Non-pigmented ciliary epithelial cell (primary cell): ENCODE measurements at places on chromosomes 7 and 10.

- DNase-seq: no peak
These were observed 590.9 kb downstream of the LRMDA start for GRCh38 chr10:76022366-76022765.

- no peak for DNase-seq
These were observed 10.7 kb downstream of the FBXL13 start for GRCh38 chr7:103063895-103064294.

- no peak for DNase-seq
These were observed 345.8 kb downstream of the PTEN start for GRCh38 chr10:88209231-88209630.

- DNase-seq: peak; percentile 99
These were observed 92.0 kb upstream of the MKLN1 start for GRCh38 chr7:131235489-131236317.

- no peak for DNase-seq
These were observed 8.4 kb downstream of the TBRG4 start for GRCh38 chr7:45102785-45103712.

DNA sequence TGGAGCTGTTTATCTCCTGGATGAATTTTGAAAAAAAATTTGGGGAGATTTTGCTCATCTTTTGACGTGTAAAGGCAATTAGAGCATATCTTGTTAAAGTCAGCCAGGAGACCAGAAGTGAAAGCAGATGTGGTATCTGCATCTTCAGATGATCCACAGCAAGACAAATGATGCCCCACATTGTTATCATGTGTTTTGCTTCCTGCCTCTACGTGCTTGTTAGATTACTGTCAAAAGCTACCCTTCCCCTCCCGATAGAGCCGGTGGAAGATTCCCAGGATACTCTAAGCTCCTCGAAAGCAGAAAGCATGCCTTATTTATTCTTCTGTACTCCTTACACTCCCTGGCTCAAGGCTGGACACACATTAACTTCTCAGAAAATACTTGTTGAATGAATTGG, 12.9 kb downstream of the COL17A1 start:
- DNase-seq: no peak

- DNase-seq: no peak
These were observed 912.9 kb downstream of the GRM8 start for GRCh38 chr7:126339813-126340212.

- no peak for DNase-seq
These were observed 172.0 kb downstream of the MAD1L1 start for GRCh38 chr7:2060701-2061100.

GRCh38 chr7:47627580-47628283, 45.8 kb upstream of the TNS3 start:
- no peak for DNase-seq

DNA sequence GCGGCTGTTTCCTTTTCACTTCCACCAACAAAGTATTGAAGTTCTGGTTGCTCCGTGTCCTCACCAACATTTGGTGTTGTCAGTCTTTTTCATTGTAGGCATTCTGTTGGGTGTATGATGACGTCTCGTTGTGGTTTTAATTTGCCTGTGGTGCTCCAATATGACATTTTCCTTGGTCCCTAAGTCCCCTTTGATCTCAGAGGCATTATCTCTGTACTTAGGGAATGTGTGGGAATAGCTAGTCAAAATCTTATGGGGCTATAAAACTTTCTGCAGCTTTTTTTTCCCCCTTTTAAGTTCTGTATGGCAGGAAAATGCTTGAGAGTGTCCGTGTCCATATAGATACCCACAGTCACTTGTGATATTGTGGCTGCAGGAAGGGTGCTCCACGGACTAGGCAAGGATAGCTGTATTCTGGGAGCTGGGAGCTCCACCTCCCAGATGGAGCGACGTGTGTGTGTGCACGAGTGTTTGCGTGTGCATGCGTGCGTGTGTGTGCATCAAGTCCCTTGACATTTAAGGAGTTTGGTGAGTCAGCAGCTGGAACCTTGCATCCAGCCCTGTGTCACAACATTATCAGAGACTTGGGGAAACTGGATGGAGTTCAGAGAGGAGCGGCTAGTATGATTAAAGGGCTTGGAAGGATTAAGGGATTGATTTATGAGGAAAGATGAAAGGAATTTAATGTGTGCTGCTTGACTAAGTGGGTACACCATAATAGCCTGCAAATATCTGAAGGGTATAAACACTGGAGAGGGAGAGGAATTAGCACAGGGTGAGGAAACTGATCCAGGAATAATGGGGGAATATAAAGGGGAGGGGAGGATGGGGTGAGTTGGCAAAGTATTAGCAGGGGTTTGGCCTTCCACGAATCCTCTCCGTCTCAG, 66.8 kb downstream of the LRMDA start:
- no peak for DNase-seq

DNA sequence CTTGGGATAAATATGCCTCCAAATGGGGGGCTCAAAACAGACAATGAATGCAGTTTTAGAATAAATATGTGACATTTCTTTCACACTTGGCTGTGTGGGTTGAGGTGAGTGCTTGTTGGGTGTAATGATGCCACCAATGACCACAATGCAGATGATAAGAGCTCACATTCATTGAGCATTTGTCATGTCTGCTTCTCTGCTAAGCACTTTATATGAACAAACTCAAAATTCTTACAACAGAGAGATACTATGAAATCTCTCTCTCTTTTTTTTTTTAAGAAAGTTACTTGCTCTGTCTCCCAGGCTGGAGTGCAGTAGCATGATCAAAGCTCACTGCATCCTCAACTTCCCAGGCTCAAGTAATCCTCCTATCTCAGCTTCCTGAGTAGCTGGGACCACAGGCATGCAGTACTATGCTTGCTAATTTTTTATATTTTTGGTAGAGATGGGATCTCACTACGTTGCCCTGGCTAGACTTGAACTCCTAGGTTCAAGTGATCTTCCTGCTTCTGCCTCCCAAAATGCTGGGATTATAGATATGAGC, 185.4 kb downstream of the JCAD start:
- DNase-seq: no peak

DNA sequence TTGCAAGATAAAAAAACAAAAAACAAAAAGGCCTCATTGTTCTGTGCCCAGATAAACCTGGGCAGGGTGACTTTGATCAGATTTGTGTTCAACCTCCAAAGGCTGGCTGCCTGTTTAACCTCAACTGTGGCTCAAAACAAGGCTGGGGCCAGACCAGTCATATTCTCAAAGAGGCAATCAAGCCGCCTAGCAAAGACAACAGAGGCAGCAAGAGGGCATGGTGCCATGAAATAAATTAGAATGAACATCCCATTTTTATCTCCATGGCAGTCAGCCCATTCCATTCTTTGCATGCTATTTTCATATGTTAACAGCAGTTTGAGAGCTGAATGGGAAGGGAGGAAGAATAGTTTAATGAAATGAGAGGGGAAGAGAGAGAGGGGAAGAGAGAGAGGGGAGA, 1150.3 kb downstream of the TYW1 start:
- no peak for DNase-seq

- DNase-seq: no peak
These were observed 226.8 kb downstream of the ARHGAP21 start for GRCh38 chr10:24496906-24497305.

GRCh38 chr7:82506702-82507101, 63.1 kb upstream of the CACNA2D1 start:
- no peak for DNase-seq

DNA sequence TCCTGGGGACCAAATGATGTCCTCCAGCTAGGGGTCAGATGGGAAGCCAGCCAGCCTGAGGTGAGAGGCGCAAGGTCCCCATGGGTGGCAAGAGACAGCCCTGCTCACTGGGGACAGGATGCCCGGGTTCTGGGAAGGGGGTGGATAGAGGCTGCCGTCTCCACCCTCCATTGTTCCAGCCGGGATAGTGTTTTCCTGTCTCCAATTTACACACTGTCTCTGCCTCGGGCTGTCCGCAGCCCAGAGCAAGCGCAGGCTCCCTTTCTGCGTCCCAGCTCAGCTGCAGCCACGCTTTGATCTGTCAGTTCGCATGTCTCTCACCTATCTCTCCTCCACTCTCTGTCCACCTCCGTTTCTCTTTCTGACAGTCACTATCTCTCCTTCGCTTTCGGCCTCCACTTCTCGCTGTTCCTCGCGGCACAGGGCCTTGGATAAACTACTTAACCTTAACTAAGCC, 2.1 kb downstream of the EPHB4 start:
- no peak for DNase-seq

DNA sequence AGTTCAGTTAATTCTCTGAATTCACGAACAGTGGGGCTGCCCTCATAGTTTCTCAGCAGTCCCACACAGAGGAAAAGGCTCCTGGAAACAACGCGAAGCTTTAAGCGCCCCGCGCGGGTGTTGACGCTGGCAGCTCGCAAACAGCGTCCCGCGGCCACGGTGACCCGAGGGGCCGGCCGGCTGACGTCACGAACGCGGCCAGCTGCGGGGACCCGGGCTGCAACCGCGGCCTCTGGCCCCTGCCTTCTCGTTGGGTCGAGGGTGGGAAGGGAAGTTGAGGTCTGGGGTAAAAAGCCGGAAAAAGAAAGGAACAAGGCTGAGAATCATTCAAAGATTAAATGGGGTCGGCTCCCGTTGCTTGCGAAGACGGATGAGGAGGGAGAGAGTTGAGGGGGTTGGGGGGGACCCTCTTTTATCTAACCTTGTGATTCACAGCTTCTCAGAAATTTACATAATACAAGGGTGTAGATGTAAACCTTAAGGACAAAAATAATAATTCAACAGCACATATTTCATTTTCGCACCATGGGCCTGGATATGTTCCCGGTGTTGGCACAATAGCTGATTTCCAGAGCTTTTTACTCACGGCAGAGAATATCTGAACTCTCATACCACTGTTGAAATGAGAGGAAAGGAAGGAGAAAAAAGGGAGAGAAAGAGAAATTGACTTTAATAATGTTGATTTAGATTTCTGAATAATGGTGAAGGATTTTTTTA, 7.3 kb upstream of the FEZF1 start:
- DNase-seq: no peak

- DNase-seq: no peak
These were observed 649.6 kb downstream of the LRMDA start for GRCh38 chr10:76080991-76081390.

- DNase-seq: no peak
These were observed 418.3 kb downstream of the GPAM start for GRCh38 chr10:111765216-111765615.

- DNase-seq: no peak
These were observed 1.2 kb downstream of the HSPA14 start for GRCh38 chr10:14839305-14839695.

- DNase-seq: no peak
These were observed 27.0 kb upstream of the FRAT2 start for GRCh38 chr10:97361537-97361901.

DNA sequence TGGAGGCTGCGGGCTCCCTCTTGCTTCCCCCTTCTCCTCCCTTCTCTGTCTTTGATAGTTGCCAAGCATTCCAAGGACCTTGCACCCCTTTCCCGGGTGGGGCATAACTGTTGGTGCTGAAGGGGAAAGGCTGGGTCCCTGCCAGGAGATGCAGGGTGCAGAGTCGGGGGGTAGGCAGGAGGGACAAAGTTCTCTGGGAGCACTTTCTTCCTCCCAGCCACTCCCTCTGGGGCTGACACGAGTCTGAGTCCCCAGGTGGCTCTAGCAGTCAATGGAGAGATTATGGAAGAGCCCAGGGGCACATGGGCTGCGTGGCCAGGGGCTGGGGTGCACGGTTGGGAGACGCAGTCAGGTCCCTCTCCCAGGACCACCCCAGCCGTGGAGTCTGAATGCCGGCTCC, 2.1 kb downstream of the CLDN15 start:
- DNase-seq: no peak

DNA sequence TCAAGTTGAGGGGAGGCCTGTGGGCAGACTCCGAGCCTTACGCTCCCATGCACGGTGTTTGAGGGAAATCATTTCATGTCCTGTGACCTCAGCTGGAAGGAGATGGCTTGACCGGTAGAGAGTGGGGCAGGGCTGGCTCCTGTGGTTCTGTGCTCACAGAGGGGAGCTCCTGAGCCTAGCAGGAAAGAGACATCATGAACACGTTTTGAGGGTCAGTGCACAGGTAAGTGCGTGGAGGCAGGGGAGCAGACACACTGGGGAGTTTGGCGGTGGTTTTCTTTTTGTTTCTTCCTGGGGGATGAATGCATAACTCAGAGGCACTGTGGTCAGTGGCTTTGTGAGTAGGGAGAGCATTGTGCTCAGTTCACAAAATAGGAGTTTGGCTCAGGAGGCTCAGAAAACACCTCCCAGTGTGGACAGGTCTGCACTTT, 22.5 kb downstream of the ADCY1 start:
- no peak for DNase-seq

DNA sequence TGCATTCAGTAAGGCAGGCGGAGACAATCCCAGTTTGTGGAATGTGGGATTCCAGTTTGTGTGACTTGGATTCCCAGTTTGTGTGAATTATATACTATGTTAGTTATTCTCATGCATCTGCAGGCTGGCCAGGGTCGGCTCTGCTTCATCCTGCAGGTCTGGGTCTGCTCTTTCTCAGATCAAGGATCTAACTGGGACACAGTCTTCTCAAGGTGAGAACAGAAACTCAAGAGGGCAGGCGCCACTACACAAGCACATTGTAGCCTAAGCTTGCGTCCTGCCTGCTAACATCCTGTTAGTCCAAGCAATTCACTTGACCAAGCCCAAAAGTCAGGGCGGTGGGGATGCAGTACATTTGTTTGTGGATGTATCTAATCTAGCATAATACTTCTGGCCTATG, 131.1 kb downstream of the SNX10 start:
- no peak for DNase-seq

DNA sequence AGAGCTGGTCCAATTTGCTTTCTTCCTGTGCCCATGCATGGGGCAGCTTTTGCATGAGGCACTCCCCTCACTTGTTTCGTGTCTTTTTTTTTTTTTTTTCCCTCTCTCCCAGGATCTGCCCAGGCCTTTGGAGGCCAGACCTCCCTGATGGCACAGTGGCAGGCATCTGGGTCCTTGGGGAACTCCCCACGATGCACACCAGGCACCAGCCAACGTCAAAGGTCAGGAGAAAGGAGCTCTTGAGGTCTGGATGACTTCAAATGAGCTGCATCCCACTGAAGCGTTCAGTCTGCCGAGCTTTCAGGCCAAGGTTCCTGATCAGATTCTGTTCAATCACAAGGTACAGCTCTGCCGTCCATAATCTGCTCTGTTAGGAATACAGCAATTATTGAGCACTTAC, 97.2 kb upstream of the CARD11 start:
- DNase-seq: no peak

DNA sequence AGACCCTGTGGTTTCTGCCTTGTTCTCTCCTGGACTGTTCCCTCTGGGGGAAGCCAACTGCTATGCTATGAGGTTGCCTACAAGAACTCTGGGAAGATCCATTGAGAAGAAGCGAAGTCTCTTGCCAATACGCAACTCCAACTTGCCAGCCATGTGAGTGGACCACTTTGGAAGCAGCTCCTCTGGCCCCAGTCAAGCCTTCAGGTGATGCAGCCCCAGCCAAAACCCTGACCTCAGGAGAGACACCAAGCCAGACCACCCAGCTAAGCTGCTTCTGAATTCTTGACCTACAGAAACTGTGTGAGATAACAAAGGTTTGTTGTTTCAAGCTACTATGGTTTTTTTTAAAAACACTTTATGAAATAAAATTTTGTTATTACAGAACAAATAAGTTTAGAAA, 20.2 kb upstream of the MYL7 start:
- no peak for DNase-seq
